Stimulated activated CD8-positive, alpha-beta memory T cell treated with anti-CD3 and anti-CD28 coated beads, Interleukin-2, amount 100 ng/mL, for 1 hour (primary cell): ENCODE measurements at places on chromosomes 5 and 9.

GRCh38 chr5:81086881-81087281 is 126.7 kb downstream of the RASGRF2 start:
- no peak for DNase-seq

GRCh38 chr5:112576298-112576925 is 157.3 kb upstream of the EPB41L4A start:
- no peak for DNase-seq

DNA sequence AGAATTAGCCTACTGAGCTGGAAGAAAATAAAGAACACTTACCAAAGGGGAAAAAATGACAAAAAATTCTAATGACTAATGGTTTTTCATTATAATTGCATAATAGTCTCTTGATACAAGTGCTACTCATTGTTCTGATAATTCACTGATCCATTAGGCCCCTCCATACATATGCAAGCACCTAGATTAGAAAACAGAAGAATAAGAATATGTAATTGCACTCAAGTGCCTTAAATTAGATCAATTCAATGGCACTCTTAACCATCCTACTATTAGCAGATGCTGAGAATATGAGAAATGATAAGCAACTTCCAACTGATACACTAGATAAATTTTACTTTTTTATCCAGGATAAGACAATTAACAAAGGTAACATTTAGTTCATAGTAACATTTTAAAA is 440.9 kb upstream of the C9orf72 start:
- DNase-seq, result no peak

- DNase-seq, result no peak
Observed at GRCh38 chr5:111518777-111519176, 6.4 kb upstream of the STARD4 start.

DNA sequence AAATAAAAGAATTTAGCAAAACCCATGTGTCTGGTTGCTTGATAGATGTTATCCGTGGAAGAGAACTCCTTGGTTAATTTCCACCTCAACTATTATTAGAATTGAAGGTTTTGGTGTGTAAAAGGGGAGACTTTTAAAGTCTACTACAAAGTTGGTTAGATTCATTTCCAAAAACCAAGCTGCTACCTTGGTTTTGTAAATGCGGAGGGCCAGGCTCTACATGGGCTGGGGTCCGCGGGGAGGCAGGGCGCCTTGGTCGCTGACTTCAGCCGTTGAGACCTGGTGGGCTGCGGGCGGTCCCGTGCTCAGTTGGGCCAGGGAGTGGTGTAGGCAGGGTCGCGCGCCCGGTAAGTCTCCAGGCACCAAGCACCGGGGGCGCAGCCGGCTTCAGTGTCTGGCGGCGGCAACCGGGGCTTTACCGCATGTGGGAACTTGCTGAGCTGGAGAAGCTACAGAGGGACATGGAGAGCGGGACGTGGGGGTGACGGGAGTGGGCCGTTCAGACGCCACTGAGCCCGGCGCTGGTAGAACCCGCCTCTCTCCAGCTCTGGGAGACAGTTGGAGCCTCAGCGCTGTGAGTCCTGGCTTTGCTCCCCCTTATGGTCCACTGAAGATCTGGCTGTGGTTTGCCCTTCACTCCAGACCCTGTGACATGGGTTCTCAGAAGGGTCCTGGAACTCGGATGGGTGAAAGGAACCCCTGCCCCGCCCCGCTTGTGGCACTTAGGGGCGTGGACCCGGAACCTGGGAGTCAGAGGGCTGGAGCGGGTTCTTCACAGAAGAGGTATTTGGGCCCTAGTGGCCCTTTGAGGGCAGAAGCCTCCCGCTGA is 11.8 kb downstream of the NR2F1 start:
- no peak for DNase-seq

DNA sequence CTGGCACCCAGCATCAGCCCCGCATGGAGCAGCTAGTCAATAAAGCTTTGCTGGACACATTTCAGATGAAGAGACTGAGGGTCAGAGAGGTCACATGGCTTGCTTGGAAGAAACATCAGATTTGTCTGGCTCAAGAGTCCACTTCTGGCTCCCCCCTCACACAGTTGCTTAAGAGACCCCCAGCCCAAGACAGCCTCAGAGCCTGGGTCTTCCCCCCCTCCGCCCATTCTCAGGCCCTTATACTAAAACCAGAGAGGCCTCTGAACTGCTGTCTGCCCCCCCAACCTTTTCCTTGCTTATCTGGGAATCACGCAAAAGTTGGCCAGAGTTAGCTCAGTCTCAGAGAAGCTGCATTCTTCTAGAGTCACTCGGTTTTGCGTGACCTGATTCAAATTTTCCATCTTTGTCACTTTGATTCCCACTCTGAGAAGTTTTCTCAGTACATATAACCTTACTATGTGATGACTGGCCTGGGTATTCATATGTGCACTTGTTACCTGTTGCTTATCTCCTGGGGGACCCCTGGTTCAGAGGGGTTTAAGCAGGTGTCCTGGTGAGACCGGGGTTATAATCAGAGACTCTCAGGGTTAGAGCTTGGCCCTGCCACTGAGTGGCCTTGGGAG is 145.4 kb upstream of the IER5L start:
- no peak for DNase-seq

DNA sequence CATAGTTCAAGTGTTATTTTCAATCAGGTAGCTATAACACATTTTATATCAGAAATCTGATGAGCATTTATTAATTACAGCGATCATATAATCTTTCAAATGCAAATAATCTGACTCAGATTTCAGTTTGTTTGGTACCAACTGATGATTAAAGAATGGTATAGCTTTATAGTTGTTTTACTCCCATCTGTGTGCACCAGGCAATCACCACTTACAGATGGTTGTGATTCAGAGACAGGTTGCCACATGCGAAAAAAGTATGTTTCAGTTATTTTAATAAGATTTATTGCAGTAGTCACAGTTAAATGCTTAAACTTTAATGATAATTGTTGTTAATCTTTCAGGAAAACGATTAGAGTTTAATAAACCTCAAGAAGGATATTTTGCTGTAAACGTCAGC is 155.1 kb upstream of the ARRDC3 start:
- DNase-seq, result no peak

DNA sequence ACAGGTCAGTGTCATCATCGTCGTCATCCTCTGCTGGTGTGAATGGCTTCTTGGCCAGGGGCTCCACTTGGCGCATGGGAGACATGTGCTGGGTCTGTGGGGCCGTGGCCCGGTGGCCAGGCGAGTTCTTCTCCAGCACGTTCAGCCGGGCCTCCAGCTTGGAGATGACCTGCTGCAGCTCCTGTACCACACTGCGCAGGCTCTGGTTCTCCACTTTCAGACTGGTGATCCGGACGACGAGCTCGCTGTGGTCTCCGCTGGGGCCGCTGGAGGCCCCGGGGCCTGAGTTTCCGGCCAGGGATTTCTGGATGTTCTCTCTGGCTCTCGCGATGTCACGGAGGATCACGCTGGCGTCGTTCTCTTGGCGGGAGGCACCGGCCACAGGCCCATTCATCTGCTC is 40.6 kb downstream of the ZNF484 start:
- no peak for DNase-seq

- no peak for DNase-seq
Observed at GRCh38 chr5:145340099-145340498, 495.0 kb downstream of the PRELID2 start.

DNA sequence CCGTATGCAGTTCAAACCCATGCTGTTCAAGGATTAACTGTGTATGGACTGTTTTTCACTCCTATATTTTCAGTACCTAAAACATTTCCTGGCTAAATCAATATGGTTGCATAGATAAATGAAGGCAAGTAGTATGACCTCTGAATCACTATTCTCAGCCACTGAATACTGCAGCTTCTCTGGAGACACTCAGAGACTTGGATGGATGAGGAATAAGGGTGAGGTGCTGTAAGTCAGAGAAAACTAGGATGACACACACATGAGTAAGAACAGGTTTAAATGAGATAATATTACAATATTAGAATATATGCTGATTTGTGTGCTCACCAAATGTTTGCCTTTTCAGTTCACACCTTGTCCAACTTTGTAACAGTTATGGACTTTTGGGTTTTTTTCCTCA is 26.0 kb upstream of the ANXA1 start:
- DNase-seq, result no peak

GRCh38 chr5:158995694-158996173 is 104.0 kb downstream of the EBF1 start:
- DNase-seq, result no peak

DNA sequence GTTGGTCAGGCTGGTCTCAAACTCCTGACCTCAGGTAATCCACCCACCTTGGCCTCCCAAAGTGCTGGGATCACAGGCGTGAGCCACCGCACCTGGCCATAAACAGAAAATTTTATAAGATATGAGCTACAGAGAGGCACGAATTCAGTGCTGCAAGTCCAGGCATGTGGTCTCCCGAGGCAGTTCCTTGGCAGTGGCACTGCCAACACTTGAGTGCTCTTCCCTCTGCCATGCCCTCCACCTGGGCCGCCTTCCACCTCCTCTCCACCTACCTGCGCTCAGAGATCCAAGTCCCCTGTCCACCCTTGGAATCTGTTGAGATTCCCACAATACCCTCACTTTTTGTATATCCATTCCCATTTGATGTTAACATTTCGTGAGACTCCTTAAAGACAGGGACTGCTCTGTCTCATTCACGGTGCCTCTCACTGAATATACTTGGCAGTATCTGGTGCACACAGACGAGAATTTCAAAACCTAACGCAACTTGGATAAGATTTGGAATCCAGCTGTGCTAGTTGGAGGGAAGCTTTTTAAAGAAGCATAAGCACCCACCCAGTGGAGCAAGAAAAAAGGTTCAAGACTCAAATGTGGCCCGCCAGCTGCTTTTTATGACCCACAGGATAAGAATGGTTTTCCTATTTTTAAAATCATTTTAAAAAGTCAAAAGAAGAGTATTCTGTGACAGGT is 68.3 kb downstream of the DCP2 start:
- no peak for DNase-seq

DNA sequence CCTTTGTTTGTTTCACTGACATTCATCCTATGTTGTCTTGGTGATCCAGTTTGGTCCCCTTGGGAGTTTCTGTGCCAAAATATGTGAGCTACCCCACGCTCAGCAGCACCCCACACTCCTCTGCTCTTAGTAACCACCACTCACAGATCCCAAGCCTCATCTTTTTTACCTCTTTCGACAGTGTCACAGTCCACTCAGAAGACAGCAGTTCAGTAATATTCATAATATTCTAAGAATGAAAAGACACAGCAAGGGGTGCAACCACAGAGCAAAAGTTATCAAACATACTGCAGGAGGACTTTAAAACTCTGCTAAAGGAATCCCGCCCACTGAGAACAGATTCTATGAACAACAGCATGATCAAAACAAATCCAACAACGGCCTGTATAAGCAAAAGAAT is 28.2 kb downstream of the RNF130 start:
- DNase-seq, result no peak

GRCh38 chr5:27172693-27173092 is 134.3 kb upstream of the CDH9 start:
- DNase-seq, result no peak

GRCh38 chr5:65766781-65767180 is 44.8 kb downstream of the NLN start:
- DNase-seq, result no peak

GRCh38 chr5:63085561-63085960 is 506.9 kb downstream of the LRRC70 start:
- DNase-seq, result no peak

- DNase-seq, result no peak
Observed at GRCh38 chr5:39657943-39658342, 233.2 kb upstream of the DAB2 start.

- no peak for DNase-seq
Observed at GRCh38 chr5:102801371-102801770, 46.3 kb downstream of the PAM start.

GRCh38 chr5:134178096-134178419 is 1.3 kb upstream of the SKP1 start:
- no peak for DNase-seq

GRCh38 chr5:68576805-68577204 is 361.2 kb downstream of the PIK3R1 start:
- no peak for DNase-seq

DNA sequence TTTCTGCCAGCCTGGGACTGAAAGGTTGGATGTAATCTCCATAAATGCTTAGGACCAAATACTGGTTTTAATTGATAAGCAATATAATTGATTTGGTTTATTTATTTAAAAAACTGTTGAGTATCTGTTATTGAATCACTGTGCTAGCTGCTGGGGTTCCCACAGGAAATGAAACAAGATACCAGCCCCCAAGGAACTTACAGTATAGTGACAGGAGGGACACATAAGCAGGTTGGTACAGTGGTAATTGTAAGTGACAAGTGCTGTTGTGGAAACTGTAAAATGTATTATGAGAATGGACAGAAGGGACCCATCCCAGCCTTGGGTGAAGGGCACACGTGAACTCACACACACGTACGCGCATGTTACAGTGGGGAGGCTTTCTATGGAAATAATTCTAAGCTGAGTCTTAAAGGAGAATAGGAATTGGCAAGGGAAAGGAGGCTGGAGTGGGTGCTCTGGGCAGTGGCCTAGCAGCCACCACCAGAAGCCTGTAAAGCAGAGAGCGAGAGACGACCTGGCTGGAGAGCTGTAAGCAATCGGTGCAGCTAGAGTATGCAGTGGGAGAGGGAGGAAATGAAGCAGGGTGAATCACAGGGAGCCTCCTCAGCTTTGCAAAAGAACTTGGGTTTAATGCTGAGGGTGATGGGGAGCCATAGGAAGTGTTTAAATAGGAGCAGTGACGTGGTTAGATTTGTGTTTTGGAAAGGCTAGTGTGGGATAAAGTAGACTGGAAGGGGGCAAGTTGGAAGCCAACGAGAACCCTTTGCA is 39.3 kb downstream of the GLRA1 start:
- no peak for DNase-seq

GRCh38 chr9:76395381-76395780 is 1.2 kb upstream of the RFK start:
- no peak for DNase-seq

DNA sequence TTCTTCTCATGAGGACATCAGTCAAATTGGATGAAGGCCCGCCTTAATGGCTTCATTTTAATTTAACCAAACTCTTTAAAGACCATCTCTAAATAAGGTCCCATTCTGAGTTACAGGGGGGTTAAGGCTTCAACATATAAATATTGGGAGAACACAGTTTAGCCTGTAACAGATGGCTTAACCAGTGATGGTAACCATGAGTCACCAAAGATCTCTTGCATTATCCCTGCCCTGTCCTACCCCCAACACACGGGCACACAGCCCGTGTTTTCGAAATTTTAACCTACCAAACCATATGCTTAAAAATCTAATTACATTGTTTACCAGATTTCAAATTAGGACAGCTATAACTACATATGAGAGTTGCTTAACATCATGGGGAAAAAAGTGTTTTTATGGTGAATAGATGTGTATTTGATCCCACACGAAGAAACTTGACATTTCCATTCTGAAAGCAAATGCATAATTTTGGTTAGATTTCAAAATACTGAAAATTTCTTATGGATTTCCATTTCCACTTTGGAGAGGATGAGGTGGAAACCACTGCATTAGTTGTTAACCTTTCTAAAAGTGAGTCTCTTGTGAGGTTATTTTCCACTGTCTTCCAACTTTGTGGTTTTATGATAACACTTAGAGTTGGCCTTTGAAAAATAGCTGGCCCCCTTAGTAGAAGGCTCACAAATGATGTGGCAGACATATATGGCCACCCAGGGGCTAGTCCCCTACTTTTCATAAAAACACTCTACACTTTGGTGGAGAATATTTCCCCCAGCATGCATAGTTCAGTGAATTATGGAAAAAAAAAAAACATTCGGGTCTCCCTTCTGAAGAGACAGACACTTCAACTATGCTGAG is 849.3 kb downstream of the TLE1 start:
- no peak for DNase-seq
